ENCODE measurements at places on chromosomes 13 and 19. TPM values are rescaled to one million over a fixed set of nuclear protein-coding genes. Genes with fewer than 3 reads are reported as not detected.

DNA sequence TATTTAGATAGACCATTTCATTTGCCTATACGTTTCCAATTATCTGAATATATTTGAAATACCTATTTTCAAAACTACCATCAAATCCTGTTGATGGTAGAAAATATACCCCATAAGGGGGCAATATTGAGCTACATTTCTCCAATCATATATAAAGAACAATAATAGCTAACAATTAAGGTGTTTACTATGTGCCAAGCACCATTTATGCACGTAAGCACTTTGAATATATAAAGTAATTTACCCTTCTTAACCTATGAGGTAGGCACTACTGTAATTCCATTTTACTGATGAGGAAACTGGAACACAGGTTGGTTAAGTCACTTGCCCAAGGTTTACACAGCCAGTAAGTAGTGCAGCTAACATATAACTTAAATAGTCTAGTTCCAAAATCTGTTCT lies 79.2 kb downstream of the UBL3 start:
- no peak for DNase-seq

DNA sequence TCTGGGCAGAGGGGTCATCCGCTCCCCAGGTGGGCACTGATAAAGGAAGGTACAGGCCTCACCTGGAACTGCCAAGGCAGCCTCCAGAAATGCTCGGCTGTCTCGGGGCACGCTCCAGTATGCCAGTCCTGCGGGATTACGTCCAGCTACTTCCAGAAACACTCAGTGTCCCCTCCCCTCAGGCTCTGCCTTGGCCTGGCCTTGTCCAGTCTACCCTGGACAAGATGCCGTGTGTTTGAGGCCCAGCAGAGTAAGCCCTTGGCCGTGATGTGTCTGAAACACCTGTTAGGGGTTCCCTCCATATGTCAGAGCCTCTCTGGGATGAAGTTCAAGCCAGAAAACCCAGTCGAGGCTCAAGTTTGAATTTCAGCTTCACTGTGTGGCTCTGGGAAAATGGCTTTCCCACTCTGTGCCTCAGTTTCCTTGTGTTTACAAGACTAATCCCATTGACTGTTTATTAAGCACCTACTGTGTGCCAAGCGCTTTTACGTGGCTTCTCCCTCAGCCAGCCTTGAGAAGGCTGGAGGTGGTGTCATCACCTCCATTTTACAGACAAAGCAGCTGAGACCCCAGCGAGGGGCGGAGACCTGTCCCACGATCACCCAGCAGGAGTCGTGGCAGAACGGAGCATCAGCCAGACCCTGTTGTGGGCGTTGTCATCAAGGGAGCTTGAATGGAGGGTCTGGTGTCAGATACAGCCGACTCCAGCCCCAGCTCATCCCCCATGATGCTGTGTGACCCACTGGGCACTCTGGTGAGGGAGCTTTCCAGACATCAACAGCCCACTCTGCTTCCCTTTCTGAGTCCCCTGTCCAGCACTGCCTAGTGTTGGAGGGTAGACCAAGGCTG lies 2.0 kb upstream of the PIK3R2 start:
- DNase-seq: no peak

- DNase-seq: no peak
These were observed 17.3 kb upstream of the FCGBP start for GRCh38 chr19:39951686-39952085.

LILRA1 gene
- 2.0 TPM for total RNA-seq

ACTMAP gene
- total RNA-seq: 6.1 TPM

SOX1 gene
- not detected for total RNA-seq

KIR3DL2 gene
- total RNA-seq: not detected

Measured in aorta (tissue), 5 donors.